ENCODE measurements at places on chromosomes 3 and 15. TPM values are rescaled to one million over a fixed set of nuclear protein-coding genes. Genes with fewer than 3 reads are reported as not detected.

CCDC14 gene
- 121 TPM for total RNA-seq

TMA7 gene
- 253 TPM for total RNA-seq

EPHB1 gene
- total RNA-seq: 2.2 TPM

TLR9 gene
- total RNA-seq: not detected

CPLX3 gene
- not detected for total RNA-seq

ARPIN gene
- 20.4 TPM for total RNA-seq

C2CD4A gene
- 0.17 TPM for total RNA-seq

MESP2 gene
- total RNA-seq: not detected

ADCY5 gene
- total RNA-seq: 33.8 TPM

QTRT2 gene
- 35.9 TPM for total RNA-seq

KPNA4 gene
- total RNA-seq: 56.5 TPM
